ENCODE measurements at places on chromosomes 4 and X.

GRCh38 chrX:48648336-48648751 is 35.3 kb upstream of the WAS start:
- no peak for DNase-seq

GRCh38 chrX:6024204-6024603 is 204.5 kb downstream of the NLGN4X start:
- DNase-seq, result no peak

DNA sequence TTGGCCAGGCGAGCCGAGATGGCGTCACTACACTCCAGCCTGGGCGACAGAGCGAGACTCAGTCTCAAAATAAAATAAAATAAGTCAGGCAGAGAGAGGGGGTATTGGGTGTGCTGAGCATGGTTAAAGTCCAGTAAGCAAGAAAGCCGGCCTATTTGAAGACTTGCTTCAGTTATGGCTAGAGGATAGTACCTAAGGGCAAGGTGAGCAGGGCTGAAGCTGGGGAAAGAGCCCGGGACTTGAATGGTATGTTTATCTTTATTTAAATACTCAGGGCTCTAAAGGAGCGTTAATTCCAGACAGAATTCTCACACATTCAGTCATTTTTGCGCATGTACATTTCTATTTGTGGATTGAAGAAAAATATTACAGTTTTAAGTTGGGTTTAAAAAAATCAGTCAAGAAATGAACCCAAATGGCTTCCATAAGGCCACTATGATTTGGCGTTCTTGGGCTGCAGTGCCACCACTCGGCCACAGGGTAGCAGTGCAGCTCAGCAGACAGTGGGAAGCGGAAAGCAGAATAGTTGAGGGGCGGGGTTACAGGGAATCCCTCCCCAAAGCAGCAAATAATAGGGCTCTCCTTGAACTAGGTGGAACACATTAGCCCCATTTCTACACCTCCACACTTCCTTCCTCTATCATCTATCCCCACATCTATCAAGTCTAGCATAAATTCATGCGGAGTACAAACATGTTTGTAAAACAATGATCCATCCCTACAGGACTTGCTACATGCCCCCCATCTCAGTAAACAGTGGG is 37.2 kb upstream of the SH3D19 start:
- peak; percentile 26 for DNase-seq

GRCh38 chr4:119053997-119054396 is 81.6 kb upstream of the MYOZ2 start:
- DNase-seq, result no peak
